ENCODE measurements at places on chromosomes 6 and 20.

- H3K36me3 ChIP-seq = no peaks in the 10 kb centered on the region
- H3K27ac ChIP-seq = no peak overlapping the region
- no peak for DNase-seq
Measured at GRCh38 chr6:16047435-16047990, 81.4 kb upstream of the MYLIP start.

DNA sequence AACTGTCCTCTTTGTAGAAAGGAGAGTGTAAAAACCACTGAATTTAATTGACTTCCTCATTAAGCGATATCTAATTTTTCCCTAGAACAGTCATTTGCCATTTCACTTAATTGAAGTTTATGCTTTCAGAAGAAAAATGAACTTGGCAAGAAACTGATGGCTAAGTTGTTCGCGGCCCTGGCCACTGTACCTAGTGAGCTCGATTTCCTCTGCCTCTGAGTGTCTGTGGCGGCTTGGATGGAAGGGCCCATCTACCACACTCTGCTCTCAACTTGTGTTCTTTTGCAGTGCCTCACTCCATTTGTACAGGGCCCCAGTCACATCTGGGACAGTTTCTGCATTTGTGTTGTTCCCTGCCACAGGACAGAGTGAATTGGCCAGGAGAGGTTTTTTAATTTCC is 102.9 kb downstream of the BCAS1 start:
- H3K27ac ChIP-seq = no peak overlapping the region
- H3K4me3 ChIP-seq = no peak overlapping the region
- H3K36me3 ChIP-seq = no peaks in the 10 kb centered on the region
- H3K4me1 ChIP-seq = no peaks in the 10 kb centered on the region
- DNase-seq = no peak
- H3K27me3 ChIP-seq = peaks cover 2% of the 10 kb centered on the region

DNA sequence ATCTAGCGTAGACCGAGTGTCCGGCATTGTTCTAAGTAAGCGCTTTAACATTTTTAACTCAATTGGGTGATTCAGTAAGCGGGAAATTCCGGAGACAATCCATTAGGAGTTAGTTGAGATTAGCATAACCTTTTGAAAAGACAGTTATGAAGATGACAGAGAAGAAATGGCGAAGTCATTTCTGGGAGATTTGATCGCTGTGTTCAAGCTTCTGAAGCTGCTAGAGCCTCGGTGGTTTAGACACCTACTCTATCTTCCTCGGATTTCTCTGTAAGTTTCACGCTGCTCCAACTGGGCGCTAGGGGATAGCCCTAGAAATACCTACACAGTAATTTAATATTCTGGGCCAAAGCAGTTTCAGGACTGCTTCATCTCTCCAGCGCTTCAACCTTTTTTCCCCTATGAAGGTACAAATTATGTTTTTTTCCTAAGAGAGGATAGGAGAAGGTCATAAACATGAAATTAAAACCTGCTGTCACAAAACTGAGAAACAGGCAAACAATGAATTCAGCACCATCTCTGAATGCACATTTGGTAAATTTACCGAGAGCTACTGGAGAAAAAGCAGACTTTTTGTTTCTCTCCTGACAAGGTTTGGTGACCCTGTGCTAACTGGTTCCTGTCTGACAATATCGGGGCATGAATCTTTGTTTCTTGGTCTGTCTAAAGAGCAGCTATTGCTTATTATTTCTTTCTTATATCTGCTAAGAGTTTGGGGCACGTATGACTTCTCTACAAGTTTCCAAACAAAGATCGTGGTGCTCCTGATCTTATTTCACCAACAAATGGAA is 22.4 kb downstream of the ZNF311 start:
- H3K27me3 ChIP-seq = no peaks in the 10 kb centered on the region
- peak; percentile 67 for DNase-seq
- no peaks in the 10 kb centered on the region for H3K36me3 ChIP-seq
- no peak overlapping the region for H3K27ac ChIP-seq
- peaks cover 2% of the 10 kb centered on the region for H3K4me1 ChIP-seq

DNA sequence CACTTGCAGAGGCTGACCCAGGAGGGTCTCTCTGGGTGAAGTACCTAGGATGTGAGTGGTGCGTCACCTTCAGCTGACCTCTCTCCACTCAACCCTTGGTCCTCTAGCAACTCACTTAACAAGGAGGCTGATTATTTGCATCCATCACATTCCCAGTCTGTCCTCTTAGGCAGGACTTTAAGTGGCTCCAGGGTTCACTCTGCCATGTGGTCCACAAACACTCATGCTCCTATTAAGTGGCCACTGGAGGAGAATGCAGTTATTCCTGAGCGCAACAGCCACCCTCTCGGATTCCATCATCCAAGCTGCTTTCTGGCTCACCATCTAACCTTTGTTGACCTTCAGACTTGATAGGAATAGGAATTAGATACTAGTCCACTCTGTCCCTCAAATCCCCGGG is 61.1 kb upstream of the SCAF8 start:
- no peak overlapping the region for H3K27ac ChIP-seq
- DNase-seq = no peak
- no peak overlapping the region for H3K4me3 ChIP-seq
- no peaks in the 10 kb centered on the region for H3K4me1 ChIP-seq
- peaks cover 2% of the 10 kb centered on the region for H3K27me3 ChIP-seq
- H3K36me3 ChIP-seq = no peaks in the 10 kb centered on the region

GRCh38 chr20:63519668-63520503 is 679 bp upstream of the PPDPF start:
- H3K36me3 ChIP-seq = peaks cover 23% of the 10 kb centered on the region
- DNase-seq = peak; percentile 29
- peak overlapping the region; percentile 97 for H3K4me3 ChIP-seq
